ENCODE measurements at places on chromosomes 4 and X.
A peak's percentile ranks its signal among the peaks of the same experiment; 100 is the strongest.

DNA sequence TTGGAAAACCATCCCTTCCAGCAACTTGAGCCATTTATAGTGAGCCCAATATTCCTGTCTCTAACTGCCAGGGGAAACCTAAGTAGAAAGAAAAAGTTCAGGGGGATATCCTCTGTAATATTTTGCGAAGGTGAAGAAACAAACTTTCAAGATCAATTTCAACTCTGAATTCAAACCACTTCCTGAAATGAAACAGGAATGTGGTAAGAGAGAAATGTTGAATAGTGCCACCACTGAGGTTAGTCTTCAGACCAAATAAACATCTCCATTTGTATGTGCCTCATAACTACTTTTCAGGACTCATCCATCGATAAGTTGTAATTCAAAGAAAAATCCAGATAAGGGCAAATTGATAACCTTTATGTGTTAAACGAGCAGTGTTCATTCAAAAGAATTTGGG, 128.7 kb downstream of the GABRB1 start:
- no peak for DNase-seq

GRCh38 chrX:27883468-27884092, 75.8 kb downstream of the MAGEB10 start:
- no peak for DNase-seq

GRCh38 chrX:63664083-63664482, 120.9 kb downstream of the ARHGEF9 start:
- DNase-seq, result no peak

- DNase-seq, result no peak
Observed at GRCh38 chr4:123380728-123381716, 15.6 kb upstream of the SPRY1 start.

GRCh38 chr4:87895964-87896621, 63.3 kb downstream of the MEPE start:
- DNase-seq, result no peak

DNA sequence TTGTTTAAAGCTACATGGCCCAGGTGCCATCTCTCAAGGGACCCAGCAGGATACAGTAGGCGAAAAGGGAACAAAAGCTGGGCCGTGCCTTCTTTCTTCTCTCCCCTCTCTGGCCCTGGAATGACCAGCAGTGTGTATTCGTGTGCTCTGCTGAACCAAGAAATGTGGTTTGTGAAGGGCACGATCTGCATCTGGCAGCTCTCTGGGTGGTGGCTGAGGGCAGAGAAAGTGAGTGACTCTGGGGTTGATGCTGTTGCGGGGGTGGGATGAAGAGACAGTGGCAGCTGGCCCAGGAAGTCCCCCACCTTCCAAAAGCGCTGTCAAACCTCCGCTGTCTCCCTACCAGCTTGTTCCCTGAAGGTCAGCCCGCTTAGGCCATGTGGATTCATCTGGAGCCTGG, 88.3 kb downstream of the CLDN34 start:
- DNase-seq, result no peak

- DNase-seq, result peak; percentile 24
Observed at GRCh38 chrX:123215397-123216089, 31.5 kb downstream of the GRIA3 start.

DNA sequence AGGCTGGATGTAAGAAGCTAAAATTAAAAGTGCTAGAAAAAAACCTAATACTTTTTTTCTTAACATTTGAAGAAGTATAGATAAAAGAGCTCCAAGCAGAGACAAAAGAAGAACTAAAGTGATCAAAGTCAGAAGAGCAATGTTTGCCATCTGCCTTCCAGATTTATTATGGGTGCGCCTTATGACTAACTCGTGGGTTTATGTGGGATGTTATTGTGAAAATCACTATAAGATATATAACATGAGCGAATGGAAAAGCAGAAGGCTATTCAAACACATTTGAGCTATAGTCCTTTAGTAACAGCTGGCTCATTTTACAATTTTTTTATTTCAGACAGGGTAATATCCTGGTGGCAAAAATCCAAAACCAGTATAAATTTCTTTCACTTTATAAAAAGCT, 1040.7 kb downstream of the RAPGEF2 start:
- no peak for DNase-seq

DNA sequence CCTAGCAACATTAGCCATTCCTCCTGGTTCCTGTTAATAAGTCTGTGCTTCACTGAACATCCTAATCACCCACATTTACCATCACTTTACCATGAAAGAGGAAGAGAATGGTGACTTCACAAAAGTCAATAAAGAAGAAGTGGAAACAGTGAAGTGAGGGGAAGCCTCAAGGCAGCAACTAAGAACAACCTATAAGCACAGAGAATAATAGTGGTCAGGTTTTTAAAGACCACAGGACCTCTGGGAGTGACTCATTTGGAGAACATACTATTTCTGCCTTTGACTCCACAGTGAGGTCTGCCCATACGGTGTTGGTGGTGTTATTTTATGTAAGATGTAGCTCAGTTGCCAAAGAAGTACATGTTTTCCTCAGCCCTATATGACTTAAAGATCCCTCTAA, 86.0 kb upstream of the TET2 start:
- no peak for DNase-seq

DNA sequence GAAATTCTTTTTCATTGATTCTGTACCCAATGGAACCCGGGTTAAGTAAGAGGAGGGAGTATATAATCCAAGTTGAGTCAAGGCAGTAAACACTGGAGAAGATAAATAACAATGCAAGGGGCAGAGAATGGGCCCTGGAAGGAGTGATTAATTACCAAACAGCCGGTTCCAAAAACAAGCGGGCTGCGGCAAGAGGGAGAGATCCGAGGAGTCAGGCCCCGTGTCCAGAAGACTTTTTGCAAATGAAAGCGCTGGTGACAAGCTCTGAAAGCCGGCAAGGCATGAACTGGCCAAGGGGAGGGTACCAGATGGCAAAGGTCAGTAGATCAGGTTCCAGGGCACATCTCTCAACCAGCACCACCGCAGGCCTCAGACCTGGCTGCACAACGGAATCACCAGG, 294.9 kb downstream of the BCOR start:
- DNase-seq, result no peak

DNA sequence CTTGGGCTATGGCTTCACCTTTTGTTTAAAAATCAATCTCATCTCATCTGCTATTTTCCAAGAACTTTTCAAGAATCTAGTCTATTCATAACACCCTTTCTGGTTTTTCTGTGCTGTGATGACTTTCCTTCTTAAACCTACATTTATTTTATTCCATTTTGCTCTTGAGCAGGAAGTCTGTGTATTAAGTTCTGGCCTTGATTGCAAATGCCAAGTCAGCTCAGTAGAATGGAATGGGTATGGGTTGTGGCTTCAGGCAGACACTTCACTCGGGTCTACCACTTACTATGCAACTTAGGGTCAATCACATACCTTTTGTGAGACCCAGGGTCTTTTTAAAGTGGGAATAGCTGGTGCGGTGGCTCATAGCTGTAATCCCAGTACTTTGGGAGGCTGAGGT, 522.3 kb downstream of the TRIML1 start:
- no peak for DNase-seq

DNA sequence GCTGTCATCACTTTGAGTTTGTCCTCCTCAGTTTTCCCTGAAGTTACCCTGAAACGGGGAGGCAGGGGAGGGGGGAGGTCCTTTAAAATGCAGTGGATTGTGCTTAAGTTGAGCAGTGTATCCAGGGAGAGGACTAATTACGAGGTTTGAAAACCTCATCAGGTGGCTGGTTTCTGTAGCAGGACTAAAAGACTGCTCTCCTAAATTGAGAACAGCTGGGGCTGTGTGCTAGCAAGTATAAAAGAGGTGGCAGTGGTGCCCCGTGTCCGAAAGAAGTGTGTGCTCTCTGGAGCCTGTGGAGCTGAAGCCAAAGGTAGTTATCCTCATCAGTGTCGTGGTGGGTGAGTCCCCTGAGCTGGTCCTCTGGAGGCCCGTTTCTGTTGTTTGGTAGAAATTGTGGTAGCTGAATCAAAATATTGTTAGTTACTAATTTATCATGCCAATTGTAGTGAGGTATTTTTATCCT, 37.2 kb upstream of the CYP2U1 start:
- DNase-seq, result no peak

DNA sequence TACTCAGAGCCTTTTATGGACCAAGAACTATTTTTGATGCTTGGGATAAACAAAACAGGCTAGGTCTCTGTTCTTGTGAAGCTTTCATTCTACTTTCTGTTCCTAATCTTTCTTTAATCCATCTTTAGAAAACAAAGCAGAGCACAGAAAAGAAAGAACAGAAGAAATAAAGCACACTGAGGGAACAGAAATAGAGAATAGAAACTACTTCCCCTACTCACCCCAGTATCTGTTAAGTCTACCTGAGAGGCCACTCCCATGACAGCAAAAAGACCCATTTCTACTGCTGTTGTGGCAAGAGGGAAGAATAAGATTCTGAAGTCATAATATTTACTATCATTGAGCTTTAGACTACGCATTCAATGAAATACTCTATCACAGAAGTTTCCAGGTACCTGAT, 9.2 kb downstream of the RFC1 start:
- DNase-seq, result no peak

DNA sequence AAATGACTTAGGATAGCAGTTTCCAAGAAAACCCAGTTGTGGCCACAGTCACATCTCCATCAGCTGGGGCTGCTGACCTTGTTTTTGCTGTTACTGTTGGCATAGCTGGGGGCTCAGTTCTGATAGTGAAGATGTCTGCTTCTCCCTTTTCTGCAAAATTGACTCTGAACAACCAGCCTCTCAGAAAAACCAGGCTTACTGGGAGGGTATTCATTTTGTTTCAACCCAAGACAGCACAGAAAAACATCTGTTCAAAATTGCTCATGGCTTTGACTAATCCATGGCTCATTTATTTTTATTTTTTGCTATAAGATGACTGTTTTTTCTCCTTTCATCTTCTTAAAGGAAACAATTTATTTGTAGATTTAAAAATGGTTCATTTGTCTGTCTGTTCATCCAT, 53.1 kb downstream of the RASL11B start:
- DNase-seq, result no peak

- no peak for DNase-seq
Observed at GRCh38 chr4:164402554-164402953, 351.4 kb upstream of the SMIM31 start.

GRCh38 chr4:103100691-103101090, 1.1 kb upstream of the BDH2 start:
- DNase-seq, result no peak

- DNase-seq, result no peak
Observed at GRCh38 chr4:138389976-138390685, 148.0 kb upstream of the SLC7A11 start.

- DNase-seq, result no peak
Observed at GRCh38 chr4:13289391-13289790, 194.7 kb downstream of the RAB28 start.

GRCh38 chr4:120517966-120518365, 404.6 kb downstream of the PRDM5 start:
- DNase-seq, result no peak

DNA sequence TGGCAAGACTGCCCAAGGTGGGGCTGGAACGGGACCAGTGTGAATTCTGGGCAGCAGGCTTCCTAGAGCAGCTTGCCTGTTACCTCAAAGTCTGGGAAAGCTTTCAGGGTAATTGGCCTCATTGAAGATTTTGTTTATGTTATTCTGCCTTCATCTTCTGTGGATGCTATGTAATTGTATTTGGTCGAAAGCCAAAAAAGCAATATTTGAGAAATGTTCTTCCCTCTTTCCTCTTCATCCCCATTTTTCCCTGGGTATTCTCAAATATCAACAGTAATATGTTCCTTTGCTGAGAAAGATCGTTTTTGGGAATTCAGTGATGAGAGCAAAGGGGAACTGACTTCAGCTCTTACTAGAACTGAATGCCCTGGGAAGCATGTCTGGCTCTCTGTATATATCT, 12.9 kb downstream of the TMEM131L start:
- no peak for DNase-seq

- no peak for DNase-seq
Observed at GRCh38 chr4:15714141-15714540, 11.3 kb downstream of the BST1 start.

DNA sequence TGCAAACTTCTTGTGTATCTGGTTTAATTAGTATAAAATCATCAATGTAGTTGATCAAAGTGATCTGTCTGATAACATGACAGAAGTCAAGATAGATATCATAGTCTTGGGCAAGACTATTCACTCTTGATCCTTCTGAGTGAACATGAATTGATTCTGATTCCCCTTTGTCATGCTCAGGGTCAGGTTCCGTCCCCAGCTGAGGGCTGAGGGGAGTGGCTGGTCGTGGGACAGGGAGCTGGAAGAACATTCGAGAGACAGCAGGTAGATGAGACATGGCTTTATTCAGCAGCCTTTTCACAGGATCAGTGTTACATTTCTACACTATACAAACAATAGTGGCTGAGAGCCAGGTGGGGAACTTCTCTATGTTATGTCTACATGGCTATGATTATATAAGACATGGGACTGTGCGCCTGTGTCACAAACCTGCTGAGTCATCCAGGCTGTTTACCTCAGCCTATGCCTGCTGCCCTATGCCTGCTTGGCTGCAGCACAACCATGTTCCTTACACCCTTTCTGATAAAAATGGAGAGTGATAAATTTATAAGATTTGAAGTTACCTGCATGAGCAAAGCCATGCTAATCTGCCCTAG, 586.9 kb upstream of the NR3C2 start:
- no peak for DNase-seq

DNA sequence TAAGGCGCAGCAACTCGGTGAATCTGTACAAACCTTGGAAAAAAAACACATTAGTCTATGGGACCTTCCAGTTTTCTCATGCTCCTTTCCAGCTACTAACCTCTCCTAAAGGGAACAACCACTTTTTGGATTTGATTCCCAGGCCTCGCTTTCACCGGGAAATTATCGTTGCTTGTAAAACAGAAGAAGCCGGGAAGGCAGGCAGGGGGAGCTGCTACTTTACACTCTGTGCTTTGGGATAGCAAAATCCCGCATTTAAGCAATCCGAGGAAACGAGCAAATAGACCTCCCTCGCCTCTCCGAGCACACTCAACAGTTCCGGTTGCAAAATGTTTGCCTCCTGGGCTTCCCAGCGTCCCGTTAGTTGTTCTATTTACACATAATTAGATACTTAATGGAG, 1.2 kb downstream of the CD38 start:
- no peak for DNase-seq

DNA sequence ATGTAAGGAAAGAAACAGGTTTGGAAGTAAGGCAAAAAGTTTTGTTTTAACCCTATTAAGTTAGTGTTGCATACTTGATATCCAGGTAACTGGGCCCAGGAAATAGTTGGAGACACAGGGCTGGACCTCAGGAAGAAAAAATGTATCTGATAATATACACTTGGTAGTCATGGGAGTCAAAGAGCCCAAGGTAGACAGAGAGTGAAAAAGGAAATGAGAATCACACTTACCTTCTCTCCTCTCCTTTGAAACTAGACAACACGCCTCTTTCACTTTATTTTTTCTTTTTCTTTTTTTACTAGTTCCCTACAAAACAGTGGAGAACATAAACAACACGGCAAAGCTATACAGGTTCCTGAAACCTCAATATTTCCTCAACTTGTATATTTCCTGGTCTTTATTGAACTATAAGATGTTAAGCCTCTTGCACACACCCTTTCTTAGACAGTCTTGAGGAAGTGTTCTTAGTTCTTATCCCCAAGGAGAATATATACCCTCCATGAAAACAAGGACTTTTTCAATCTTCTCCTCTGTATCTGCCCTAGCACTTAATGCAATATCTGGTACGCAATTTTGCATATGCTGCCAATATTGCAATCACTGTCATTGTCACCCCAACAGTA, 27.2 kb downstream of the SYTL4 start:
- DNase-seq, result no peak
